Fibroblast of pulmonary artery (primary cell): ENCODE measurements at places on chromosomes 5 and 9.

- no peak for DNase-seq
These were observed 316.4 kb downstream of the PIK3R1 start for GRCh38 chr5:68531970-68532369.

DNA sequence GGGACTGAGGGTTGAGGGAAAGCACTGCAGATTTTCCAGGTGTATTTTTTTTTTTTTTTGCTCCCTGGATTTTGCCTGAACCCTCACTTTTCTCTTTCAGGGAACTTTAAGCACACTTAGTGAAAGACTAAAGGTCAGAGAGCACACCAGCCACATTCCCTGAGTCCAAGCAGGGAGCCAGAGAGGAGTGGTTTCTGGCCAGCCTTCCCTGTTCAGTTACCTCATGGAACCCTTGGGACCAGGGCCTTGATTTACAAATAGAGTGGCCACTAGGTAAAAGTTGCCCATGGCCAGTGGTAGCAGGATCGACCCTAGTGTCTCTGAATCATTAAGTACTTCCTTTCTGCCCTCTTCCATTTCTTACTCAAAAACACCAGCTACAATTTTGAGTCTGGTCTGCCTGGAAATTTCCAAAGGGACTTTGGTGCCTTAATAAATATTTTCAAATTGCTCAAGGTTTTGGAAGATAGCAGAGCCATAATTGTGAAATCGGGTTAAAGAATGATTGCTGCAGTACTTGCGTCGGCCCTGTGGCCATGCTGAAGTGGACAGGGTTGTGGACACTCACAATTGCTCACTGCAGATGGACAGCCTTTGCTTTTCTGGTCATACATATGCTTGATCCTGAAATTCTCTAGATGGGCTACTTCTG, 14.5 kb downstream of the PALM2AKAP2 start:
- peak; percentile 44 for DNase-seq

- peak; percentile 71 for DNase-seq
These were observed 535.3 kb downstream of the EFNA5 start for GRCh38 chr5:107135391-107135790.

DNA sequence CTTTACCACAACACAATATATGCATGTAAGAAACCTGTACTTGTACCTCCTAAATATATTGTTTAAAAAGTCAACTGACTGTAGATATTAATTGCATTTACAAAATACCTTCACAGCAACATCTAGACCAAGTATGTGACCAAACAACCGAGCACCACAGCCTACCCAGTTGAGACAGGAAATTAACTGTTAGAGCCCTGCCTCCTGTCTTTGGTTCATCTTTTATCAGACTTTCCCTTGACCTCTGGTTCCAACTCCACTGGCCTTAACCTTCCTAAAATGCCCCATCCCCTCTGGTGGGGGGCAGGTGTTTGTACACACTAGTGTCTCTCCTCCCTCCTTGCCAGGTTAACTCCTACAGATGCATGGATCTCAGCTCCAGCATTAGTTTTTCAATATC, 155.0 kb upstream of the PANK3 start:
- no peak for DNase-seq

- DNase-seq = no peak
These were observed 115.2 kb upstream of the CDH12 start for GRCh38 chr5:22968386-22968785.

DNA sequence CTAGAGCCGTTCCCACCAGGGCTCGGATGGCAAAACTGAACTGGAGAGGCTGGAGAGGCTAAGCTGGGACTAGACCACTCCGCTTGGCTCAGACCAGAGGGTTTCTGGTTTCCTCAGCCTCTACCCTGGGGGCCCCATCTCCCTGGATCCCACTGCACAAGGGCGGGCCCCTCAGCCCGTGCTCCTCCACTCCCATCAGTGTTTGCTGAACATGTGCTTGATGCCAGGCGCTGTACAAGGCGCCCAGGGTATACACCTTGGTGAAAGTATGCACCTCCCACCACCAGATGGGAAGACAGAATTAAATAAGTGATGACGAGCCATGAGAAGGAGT, 18.0 kb downstream of the GPX3 start:
- DNase-seq = no peak

- no peak for DNase-seq
These were observed 225.9 kb downstream of the PIK3R1 start for GRCh38 chr5:68441309-68442073.

- DNase-seq = no peak
These were observed 762.8 kb upstream of the WWC1 start for GRCh38 chr5:167528651-167529050.

- DNase-seq = no peak
These were observed 44.1 kb upstream of the STXBP1 start for GRCh38 chr9:127567730-127568617.

DNA sequence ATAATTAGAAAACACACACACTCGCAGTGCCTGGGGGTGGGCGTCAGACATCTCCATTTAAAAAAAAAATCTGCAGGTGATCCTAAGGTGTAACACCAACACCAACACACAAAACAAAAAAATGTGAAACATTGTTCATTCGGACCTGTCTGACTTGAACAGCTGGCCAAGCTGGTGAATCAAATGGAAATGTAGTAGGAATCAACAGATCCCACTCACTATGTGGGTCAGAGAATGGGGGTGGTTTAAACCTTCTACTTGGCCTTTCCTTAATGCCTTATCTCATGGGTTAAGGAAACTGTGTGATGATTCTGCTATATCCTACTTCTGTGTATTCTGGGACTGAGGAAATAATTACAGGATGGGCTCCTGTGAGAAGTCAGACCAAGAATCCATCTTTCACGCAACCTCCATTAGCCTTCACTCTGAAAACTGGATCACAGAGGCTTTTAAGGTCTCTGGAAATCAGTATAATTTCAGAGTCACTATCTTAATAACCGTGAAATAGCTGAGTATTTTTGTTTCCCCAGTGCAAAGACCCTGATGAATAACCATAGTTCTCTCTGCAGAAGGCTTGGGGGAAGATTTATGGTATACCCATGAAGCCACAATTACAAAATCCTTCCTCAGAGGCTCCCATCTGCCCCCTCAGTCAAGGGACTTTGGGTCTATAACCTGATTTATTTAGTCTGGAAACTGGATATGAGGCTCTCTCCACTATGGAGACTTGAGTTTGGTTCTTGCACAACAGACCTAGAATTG, 17.2 kb upstream of the MCCC2 start:
- no peak for DNase-seq

- no peak for DNase-seq
These were observed 142.1 kb downstream of the LIFR start for GRCh38 chr5:38414348-38414747.

- DNase-seq = no peak
These were observed 30.2 kb downstream of the EFCAB9 start for GRCh38 chr5:172223901-172224873.

DNA sequence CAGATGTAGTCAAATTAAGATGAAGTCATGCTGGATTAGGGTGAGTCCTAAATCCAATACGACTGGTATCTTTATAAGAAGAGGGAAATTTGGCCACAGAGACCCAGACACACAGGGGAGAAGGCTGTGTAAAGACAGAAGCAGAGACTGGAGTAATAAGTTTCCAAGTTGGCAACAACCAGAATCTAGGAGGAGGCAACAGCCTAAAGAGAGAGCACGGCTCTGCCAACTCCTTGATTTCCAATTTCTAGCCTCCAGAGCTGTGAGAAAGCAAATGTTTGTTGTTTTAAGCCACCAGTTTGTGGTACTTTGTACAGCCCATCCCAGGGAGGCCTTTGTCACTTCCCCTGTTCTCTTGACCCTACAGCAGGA, 74.4 kb downstream of the ATG10 start:
- no peak for DNase-seq

GRCh38 chr9:114774524-114774923, 31.3 kb downstream of the TNFSF15 start:
- no peak for DNase-seq

- DNase-seq = no peak
These were observed 202.5 kb downstream of the NTRK2 start for GRCh38 chr9:84871983-84872382.

GRCh38 chr5:12570688-12571087, 666.4 kb upstream of the CTNND2 start:
- DNase-seq = no peak

DNA sequence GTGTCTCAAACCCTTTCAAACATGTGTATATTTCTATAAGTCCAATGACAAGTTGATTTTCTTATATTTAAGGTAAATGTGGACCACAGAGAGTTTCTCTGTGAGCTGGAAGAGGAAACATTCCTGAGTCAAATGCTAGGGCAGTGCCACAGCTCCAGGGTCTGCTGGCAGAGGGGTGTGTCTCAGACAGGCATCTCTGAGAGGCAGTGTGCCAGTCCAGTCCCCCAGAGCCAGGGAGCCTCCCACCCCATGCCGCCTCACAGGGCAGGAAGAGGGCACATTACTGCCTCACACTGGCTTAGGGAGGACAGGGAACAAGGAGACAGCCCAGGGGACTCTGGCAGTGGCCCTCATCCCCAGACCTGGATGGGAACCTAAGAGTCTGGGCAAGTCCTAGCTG, 120.2 kb downstream of the TENT4A start:
- no peak for DNase-seq

DNA sequence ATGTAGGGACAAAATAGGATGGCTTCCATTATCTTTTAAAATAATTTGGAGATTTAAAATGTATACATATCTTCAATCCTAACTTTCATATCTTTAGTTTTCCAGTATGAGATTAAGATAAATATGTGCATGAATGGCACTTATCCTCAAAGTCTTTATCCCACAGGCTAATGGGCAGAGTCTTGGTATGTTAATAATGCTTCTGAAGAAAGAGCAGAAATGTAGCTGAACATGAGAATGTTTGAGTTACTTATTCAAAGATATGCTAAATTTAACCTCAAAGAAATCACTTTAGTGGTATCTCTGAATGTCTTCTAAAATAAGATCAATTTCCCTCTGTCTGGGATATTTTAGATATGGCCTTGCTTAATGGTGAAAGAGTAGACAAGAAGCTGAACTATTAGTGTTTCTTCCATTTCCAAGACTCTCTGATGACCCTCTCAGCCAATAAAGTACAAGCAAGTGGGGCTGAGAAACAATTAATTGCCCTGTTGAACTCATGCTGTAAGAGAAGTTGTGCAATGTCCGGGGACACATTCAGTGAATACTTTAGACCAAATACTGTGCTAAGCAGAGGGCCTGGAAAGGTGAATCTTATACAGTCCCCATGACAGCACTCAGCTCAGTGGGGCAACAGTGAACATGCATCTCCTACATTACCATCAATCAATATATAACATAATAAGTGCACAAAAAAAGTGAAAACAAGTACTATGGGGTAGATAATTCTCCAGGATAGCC, 50.0 kb upstream of the ADAMTSL1 start:
- DNase-seq = peak; percentile 39

DNA sequence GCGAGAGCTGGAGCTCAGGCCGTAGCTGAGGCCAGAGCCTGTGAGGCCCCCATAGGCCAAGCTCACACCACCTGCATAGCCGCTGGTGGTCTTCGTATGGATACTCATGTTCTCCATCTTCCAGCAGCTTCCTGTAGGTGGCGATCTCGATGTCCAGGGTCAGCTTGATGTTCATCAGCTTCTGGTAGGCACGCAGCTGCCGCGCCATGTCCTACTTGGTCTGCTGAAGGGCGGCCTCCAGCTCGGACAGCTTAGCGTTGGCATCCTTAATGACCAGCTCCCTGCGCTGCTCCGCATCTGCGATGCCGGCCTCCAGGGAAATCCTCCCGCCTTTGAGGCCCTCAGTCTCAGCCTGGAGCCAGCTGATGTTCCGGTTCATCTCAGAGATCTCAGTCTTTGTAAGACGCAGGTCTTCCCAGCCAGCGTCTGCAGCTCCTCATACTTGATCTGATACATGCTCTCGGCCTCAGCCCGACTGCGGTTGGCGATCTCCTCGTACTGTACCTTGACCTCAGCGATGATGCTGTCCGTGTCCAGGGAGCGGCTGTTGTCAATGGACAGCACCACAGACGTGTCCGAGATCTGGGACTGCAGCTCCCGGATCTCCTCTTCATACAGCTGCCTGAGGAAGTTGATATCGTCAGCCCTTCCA, 172.1 kb downstream of the PPP2R2B start:
- DNase-seq = no peak

DNA sequence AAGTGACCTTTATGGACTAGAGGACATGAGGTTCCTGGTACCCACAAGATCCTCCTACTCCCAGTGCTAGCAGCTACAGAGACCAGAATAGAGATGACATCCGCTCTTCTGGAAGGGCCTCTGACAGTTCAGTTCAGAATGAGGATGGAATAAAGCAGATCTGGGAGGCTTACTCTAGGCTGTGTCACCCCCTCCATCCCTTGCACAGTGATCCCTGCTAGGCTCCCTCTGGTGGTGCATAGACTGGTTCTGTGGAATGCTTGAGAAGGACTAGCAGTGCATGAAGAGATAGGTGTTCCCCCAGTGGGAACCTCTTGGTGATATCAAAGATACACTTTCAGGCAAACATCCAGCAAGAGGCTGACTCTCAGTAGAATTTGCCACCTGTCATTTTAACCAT, 83.0 kb downstream of the NPR3 start:
- DNase-seq = peak; percentile 22

DNA sequence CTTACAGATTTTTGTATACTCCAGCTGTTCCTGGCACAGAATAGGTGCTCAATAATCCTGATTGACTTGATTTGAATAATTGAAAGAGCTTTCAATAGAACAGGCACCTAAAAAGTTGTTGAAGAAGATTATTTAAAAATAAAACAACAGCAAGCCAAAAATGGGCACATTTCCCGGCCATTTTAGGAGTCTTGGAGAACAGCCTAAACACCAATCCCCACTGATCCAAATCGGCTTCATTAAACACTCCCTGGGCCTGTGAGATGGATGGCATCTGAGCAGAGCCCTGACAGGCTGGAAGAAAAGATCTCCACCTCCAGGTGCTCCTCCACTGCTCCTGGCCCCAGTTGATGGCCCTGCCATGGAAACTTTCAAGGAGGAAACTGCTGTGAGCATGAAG, 213.3 kb downstream of the MAN2A1 start:
- no peak for DNase-seq

GRCh38 chr5:10439692-10440091, 2.0 kb upstream of the ROPN1L start:
- no peak for DNase-seq

DNA sequence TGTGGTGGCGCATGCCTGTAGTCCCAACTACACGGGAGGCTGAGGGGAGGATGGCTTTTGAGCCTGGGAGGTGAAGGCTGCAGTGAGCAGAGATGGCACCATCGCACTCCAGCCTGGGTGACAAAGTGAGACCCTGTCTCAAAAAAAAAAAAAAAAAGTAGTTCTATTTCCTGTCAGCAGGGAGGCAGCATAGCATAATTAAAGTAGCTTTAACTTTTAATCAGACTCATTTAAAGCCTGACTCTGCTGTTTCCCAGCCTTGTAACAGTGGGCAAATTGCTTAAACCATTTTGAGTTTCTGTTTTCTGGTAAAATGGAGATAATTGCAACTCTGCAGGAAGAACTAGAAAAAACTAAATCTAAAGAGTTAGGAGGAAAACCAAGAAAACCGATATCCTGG, 31.2 kb downstream of the CNOT6 start:
- no peak for DNase-seq
